Activated CD4-positive, alpha-beta memory T cell treated with anti-CD3 and anti-CD28 coated beads for 36 hours (primary cell): ENCODE measurements at places on chromosomes 4 and X.

GRCh38 chr4:95108883-95109421, 351.2 kb downstream of the BMPR1B start:
- H3K36me3 ChIP-seq = no peaks in the 10 kb centered on the region
- H3K4me3 ChIP-seq = no peak overlapping the region
- DNase-seq = no peak

GRCh38 chr4:153494562-153494961, 28.4 kb downstream of the TMEM131L start:
- H3K27ac ChIP-seq = peak overlapping the region; percentile 98
- H3K4me1 ChIP-seq = peaks cover 85% of the 10 kb centered on the region
- H3K36me3 ChIP-seq = peaks cover 8% of the 10 kb centered on the region
- no peak overlapping the region for H3K4me3 ChIP-seq
- DNase-seq = no peak
- no peaks in the 10 kb centered on the region for H3K27me3 ChIP-seq

DNA sequence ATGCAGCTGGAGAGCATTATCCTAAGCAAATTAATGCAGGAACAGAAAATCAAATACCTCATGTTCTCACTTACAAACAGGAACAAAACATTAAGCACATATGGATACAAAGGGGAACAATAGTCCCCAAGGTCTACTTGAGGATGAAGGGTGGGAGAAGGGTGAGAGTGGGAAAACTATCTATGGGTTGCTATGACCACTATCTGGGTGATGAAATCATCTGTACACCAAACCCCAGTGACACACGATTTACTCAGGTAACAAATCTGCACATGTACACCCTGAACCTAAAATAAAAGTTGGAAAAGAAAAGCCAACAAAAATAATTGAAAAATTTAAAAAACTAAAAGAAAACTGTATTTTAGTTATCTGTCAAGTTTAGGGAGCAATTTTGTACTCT, 5.9 kb downstream of the HPGD start:
- H3K4me3 ChIP-seq = no peak overlapping the region
- H3K27me3 ChIP-seq = no peaks in the 10 kb centered on the region
- DNase-seq = no peak
- no peaks in the 10 kb centered on the region for H3K36me3 ChIP-seq
- no peaks in the 10 kb centered on the region for H3K4me1 ChIP-seq

DNA sequence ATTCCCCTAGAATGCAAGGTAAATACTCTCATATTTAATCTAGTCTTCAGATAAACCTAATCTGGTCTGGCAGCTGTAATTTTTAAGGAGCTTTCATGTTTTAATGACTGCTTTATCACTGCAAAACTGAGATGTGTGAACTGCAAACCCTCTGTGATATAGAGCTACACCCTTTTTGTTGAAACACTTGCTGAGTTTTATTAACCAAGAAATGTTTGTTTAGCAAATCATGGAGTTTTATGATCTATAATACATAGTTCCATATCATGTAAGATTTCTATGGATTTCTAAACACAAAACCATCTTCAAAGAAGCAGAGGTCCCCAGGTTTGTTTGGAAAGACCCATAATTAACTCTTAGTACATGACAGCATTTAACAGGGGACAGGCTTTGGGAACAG, 126.4 kb downstream of the BTC start:
- no peak for DNase-seq
- H3K4me1 ChIP-seq = no peaks in the 10 kb centered on the region

DNA sequence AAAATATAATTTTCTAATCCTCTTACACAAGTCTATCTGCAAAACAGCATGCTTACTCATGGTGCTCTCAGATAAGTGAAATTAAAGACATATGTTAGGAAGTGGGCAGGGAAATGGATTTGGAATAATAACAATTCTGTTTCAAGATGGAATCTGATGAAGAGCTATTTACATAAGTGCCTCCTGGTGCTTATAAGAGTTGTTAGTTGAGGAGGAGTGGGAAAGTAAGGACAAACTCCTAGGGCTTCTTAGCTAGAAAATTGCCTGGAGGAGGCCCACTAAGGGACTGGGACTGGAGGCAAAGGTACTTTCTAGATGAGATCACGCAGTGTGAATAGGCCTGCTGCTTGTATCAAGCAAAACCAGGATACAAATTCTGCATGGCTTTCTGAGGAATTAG, 939.8 kb downstream of the GLUD2 start:
- no peak overlapping the region for H3K4me3 ChIP-seq
- H3K36me3 ChIP-seq = no peaks in the 10 kb centered on the region
- H3K4me1 ChIP-seq = no peaks in the 10 kb centered on the region

GRCh38 chrX:39802354-39802753, 295.4 kb downstream of the BCOR start:
- H3K27ac ChIP-seq = no peak overlapping the region
- H3K4me3 ChIP-seq = no peak overlapping the region
- no peaks in the 10 kb centered on the region for H3K27me3 ChIP-seq
- H3K4me1 ChIP-seq = peaks cover 4% of the 10 kb centered on the region
- no peak for DNase-seq

DNA sequence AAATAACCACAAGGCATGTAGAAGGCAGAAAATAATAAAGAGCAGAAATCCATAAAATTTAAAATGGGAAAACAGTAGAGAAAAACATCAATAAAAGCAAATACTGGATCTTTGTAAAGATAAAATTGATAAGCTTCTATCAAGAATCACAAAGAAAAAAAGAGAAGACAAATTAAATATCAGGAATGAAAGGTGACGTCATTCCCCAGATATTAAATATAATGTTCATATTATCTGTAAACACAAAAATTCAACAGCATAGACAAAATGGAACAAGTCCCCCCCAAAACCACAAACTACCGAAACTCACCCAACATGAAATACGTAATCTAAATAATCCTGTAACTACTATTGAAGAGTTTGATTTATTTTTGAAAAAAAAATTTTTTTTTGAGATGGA, 30.5 kb upstream of the FAM120C start:
- H3K4me3 ChIP-seq = no peak overlapping the region
- H3K4me1 ChIP-seq = no peaks in the 10 kb centered on the region
- no peaks in the 10 kb centered on the region for H3K36me3 ChIP-seq
- no peak overlapping the region for H3K27ac ChIP-seq

DNA sequence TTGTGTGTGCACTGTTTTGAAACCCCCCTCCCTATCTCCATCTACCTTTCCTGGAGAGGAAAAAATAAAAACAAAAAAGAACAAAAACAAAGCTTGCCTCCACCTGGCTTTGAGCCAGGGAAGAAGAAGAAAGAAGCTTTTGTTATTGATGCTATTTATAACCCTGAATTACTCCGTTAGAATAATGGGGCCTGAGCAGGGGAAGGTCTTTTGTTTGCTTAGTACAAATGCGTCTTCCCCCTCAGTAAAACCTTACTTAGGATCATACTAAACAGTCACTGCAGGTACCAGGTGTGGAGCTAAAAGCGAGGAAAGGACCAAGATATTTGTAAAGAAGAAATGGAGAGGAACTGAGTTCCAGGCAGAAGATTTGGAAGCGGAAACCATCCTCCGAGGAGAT, 352.1 kb downstream of the KCNIP4 start:
- H3K4me1 ChIP-seq = no peaks in the 10 kb centered on the region
- no peak overlapping the region for H3K4me3 ChIP-seq
- H3K27ac ChIP-seq = no peak overlapping the region
- H3K27me3 ChIP-seq = no peaks in the 10 kb centered on the region
- no peak for DNase-seq

GRCh38 chrX:119647552-119648420, 41.6 kb upstream of the NKRF start:
- peak overlapping the region; percentile 51 for H3K4me3 ChIP-seq
- peaks cover 33% of the 10 kb centered on the region for H3K4me1 ChIP-seq
- H3K27ac ChIP-seq = peak overlapping the region; percentile 97
- DNase-seq = peak; percentile 84

DNA sequence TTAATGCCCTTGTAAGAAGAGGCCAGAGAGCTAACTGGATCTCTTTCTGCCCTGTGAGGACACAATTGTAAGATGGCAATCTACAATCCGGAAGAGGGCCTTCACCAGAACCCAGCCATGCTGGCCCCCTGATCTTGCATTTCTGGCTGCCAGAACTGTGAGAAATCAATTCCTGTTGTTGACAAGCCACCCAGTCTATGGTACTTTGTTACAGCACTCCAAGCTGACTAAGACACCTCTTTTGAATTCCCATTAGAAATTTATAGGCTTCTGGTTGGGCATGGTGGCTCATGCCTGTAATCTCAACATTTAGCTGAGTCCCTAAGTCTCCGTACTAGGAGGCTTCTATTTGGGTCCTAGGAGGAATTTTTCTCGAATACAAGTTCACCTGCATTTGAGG, 48.8 kb upstream of the RELL1 start:
- no peak overlapping the region for H3K27ac ChIP-seq
- no peaks in the 10 kb centered on the region for H3K36me3 ChIP-seq
- H3K27me3 ChIP-seq = no peaks in the 10 kb centered on the region
- no peak overlapping the region for H3K4me3 ChIP-seq

GRCh38 chr4:168677879-168678278, 181.0 kb downstream of the PALLD start:
- H3K36me3 ChIP-seq = no peaks in the 10 kb centered on the region
- peaks cover 3% of the 10 kb centered on the region for H3K27me3 ChIP-seq
- no peak overlapping the region for H3K27ac ChIP-seq

DNA sequence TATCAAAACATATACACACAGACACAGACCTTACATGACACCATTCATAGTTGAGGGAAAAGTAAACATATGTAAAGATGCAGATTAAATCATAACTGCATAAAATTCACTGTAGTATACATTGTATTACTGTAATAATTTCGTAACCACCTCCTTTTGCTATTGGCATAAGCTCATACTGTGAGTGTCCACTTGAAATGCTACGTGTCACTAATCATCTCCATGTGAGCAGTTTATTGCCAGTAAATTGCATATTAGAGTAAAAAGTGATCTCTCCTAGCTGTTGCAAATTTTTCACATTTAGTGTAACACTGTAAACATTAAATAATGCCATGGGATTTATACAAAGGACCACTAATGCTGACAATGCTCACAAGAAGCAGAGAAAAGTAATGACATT, 256.7 kb upstream of the GNPDA2 start:
- H3K27me3 ChIP-seq = no peaks in the 10 kb centered on the region
- H3K36me3 ChIP-seq = no peaks in the 10 kb centered on the region
- H3K4me1 ChIP-seq = no peaks in the 10 kb centered on the region
- DNase-seq = no peak

DNA sequence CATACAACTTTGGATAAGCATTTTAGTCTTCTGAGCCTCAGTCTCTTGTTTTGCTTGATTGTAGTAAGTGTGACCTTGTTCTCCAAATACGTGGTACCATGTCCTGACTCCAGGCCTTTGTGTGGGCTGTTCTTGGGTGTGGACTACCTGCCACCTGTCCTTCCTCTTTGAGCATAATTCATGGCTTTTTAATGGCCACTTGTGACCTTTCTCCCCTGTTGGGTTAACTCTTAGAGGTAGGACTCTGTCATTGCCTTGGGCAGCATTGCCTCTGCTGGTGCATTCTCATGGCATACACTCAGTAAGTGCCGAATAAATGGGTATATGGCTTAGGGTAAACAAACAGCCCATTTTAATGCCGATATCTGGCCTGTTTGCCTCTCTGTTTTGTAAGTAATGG, 3.0 kb downstream of the NSD2 start:
- H3K27ac ChIP-seq = peak overlapping the region; percentile 14
- H3K4me3 ChIP-seq = no peak overlapping the region
- H3K4me1 ChIP-seq = peaks cover 42% of the 10 kb centered on the region

DNA sequence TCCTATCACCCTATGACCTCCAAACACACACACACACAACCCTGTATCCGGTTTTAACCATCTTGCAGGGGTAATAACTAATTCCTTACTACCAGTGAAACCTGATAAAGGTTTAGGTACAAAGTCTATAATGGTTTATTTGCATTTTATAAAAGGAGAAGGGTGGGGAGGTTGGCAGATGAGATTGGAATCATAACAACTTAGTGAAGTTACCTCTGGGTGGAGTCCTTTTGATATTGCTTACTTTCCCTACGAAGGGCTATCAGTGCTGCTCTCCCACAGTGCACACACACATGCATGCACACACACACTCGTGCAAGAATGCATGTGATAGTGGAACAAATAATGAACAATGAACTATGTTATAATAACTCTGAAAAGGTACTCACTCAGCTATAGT, 56.1 kb downstream of the CCSER1 start:
- H3K4me3 ChIP-seq = no peak overlapping the region
- DNase-seq = no peak
- no peaks in the 10 kb centered on the region for H3K36me3 ChIP-seq
- H3K27ac ChIP-seq = no peak overlapping the region

- DNase-seq = no peak
- H3K27ac ChIP-seq = no peak overlapping the region
- no peaks in the 10 kb centered on the region for H3K4me1 ChIP-seq
- H3K27me3 ChIP-seq = no peaks in the 10 kb centered on the region
Observed at GRCh38 chr4:157327666-157328065, 107.1 kb downstream of the GRIA2 start.

DNA sequence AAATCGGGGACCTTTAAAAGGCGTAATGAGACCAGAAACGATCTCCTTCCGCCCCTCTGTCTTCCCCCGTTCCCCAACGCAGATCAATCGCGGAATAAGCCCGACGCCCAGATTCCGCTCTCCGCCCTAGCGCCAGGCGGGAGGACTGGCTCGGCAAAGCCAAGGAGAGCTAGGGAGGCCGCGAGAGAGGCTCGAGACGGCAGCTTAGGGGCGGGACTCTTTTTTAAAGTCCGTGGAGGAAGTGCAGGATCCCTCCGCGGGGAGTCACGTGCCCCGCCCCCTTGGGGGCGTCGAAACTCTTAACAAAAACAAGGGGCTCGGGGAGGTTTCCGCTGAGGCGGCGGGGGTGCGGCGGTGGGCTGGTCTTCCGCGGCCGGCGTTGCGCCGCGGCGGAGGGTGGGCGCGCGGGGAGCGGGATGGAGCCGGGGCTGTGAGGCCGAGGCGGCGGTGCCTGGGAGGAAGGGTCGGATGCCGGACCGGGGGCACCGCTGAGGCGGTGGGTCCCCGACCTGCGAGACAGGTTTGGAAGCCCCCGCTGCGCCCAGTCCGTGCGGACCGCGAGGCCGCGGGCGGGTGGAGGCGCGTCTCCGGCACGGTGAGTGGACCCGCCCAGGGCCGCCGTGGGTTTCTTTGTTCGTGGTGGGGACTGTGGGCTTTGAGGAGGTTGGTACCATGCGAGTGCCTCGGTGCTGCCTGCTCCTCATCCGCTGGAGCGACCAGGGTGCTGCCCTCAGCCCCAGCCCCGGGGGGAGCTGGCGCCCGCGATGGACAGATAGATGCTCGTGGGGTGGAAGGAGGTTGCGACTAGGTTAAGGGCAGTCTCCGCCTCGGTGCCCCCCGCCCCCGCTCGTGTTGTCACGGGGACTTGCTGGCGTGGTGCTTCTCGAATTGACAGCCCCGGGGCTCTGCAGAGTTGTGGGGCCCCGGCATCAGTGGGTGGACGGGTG, at the start of gene CCNG2:
Gene CCNG2 (plus strand): TSS at position 296 of the 947 bp plus-strand sequence. CDS start 1,326 bp downstream, outside the sequence.
- H3K4me3 ChIP-seq = peak within 1 kb of the TSS; percentile 95
- H3K4me1 ChIP-seq = peaks cover 27% of the 10 kb centered on the region
- H3K36me3 ChIP-seq = peaks cover 12% of the 10 kb centered on the region
- peak within 1 kb of the TSS; percentile 94 for H3K27ac ChIP-seq
- H3K27me3 ChIP-seq = no peaks in the 10 kb centered on the region

DNA sequence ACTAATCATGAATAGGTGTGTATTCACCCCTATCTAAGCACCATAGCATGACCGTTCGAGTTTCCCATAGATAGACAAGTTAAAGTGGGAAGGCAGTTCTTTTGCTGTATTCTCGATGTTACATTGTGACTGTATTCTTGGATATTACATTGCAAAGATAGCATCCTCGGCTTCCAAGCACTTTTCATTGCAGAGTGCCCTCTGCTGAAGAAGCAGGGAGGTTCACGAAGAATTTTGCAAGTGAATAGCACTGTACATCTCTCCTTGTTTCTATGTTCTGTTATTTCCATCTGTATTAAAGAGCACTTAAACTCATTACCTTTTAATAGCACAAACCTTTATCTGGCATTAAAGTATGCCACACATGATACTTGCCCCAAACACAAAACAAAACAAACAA, 426.7 kb upstream of the ARX start:
- H3K27ac ChIP-seq = no peak overlapping the region
- H3K4me3 ChIP-seq = no peak overlapping the region
- no peaks in the 10 kb centered on the region for H3K27me3 ChIP-seq
- DNase-seq = no peak
- H3K36me3 ChIP-seq = no peaks in the 10 kb centered on the region
- H3K4me1 ChIP-seq = no peaks in the 10 kb centered on the region
